H1 (cell line): ENCODE measurements at places on chromosomes 16 and 17. TPM values are rescaled to one million over a fixed set of nuclear protein-coding genes. Genes with fewer than 3 reads are reported as not detected.

The GDPD1 gene
- 6.7 and 7.7 TPM in 2 replicates for total RNA-seq

The PRPSAP1 gene
- total RNA-seq = 42.8 and 54.2 TPM in 2 replicates

The TSR3 gene
- 45.9 and 52.3 TPM in 2 replicates for total RNA-seq

The P2RX1 gene
- 0.19 and 0.45 TPM in 2 replicates for total RNA-seq

The SLC25A39 gene
- total RNA-seq = 189 and 200 TPM in 2 replicates

The ADGRG1 gene
- total RNA-seq = 0.78 and 1.3 TPM in 2 replicates

The XAF1 gene
- not detected in 2 replicates for total RNA-seq

The USP43 gene
- total RNA-seq = 6.9 and 7.2 TPM in 2 replicates

The KRTAP9-4 gene
- not detected in 2 replicates for total RNA-seq

The CLEC19A gene
- 0.35 and 1.2 TPM in 2 replicates for total RNA-seq

The TMED6 gene
- 0.94 TPM in 1 of 2 replicates, not detected in the other for total RNA-seq

The KRT25 gene
- not detected in 2 replicates for total RNA-seq

The SLC5A11 gene
- total RNA-seq = 0.26 and 0.36 TPM in 2 replicates

The TPSAB1 gene
- total RNA-seq = not detected in 2 replicates

The AIPL1 gene
- 0.71 TPM in 1 of 2 replicates, not detected in the other for total RNA-seq

The ARL5C gene
- total RNA-seq = not detected in 2 replicates

The TERB1 gene
- not detected in 2 replicates for total RNA-seq

The CFAP97D1 gene
- total RNA-seq = 0.07 TPM in 1 of 2 replicates, not detected in the other

The LRRC75A gene
- total RNA-seq = 7.2 and 9.9 TPM in 2 replicates

The TMEM88 gene
- 0.69 TPM in 1 of 2 replicates, not detected in the other for total RNA-seq

The CCR7 gene
- total RNA-seq = 0.17 TPM in 1 of 2 replicates, not detected in the other

The IRX5 gene
- 0.48 and 0.90 TPM in 2 replicates for total RNA-seq

The SULT1A4 gene
- 0.82 and 4.1 TPM in 2 replicates for total RNA-seq

The KRTAP4-4 gene
- total RNA-seq = not detected in 2 replicates

The C16orf92 gene
- total RNA-seq = not detected in 2 replicates

The GOT2 gene
- 218 and 223 TPM in 2 replicates for total RNA-seq

The TP53TG3F gene
- total RNA-seq = not detected in 2 replicates

The RHBDF1 gene
- total RNA-seq = 32.5 and 37.4 TPM in 2 replicates

The ASPHD1 gene
- 17.8 and 18.6 TPM in 2 replicates for total RNA-seq

The FBXW10 gene
- not detected in 2 replicates for total RNA-seq

The NTN1 gene
- total RNA-seq = 2.0 and 2.3 TPM in 2 replicates

The G6PC1 gene
- total RNA-seq = not detected in 2 replicates

The OR1A1 gene
- not detected in 2 replicates for total RNA-seq

The NPIPB2 gene
- total RNA-seq = 4.6 and 7.5 TPM in 2 replicates

The AATK gene
- total RNA-seq = 3.2 and 3.5 TPM in 2 replicates

The C16orf74 gene
- 6.1 and 7.3 TPM in 2 replicates for total RNA-seq

The DPEP2NB gene
- total RNA-seq = not detected in 2 replicates

The KRT24 gene
- total RNA-seq = not detected in 2 replicates

The CYTH1 gene
- total RNA-seq = 14.7 and 14.8 TPM in 2 replicates

The CENPT gene
- 42.2 and 42.4 TPM in 2 replicates for total RNA-seq

The TBX6 gene
- 2.3 and 2.8 TPM in 2 replicates for total RNA-seq

The RAC3 gene
- total RNA-seq = 167 and 177 TPM in 2 replicates

The ZC3H7A gene
- 42.5 and 55.9 TPM in 2 replicates for total RNA-seq

The VKORC1 gene
- total RNA-seq = 83.3 and 84.1 TPM in 2 replicates

The FOXF1 gene
- not detected in 2 replicates for total RNA-seq

The IRX3 gene
- 1.6 and 2.9 TPM in 2 replicates for total RNA-seq

The KRTAP3-1 gene
- total RNA-seq = not detected in 2 replicates

The ZNF267 gene
- 26.5 and 28.3 TPM in 2 replicates for total RNA-seq

The TEX19 gene
- total RNA-seq = 0.38 and 0.54 TPM in 2 replicates

The COPZ2 gene
- total RNA-seq = not detected in 2 replicates

The PYY gene
- total RNA-seq = 0.42 and 0.93 TPM in 2 replicates

The TMC7 gene
- 2.6 and 3.4 TPM in 2 replicates for total RNA-seq

The CSH1 gene
- not detected in 2 replicates for total RNA-seq

The KRT31 gene
- total RNA-seq = not detected in 2 replicates

The KRTAP2-3 gene
- not detected in 2 replicates for total RNA-seq
